Stimulated activated naive CD4-positive, alpha-beta T cell (primary cell): ENCODE measurements at places on chromosomes 13 and 19.

DNA sequence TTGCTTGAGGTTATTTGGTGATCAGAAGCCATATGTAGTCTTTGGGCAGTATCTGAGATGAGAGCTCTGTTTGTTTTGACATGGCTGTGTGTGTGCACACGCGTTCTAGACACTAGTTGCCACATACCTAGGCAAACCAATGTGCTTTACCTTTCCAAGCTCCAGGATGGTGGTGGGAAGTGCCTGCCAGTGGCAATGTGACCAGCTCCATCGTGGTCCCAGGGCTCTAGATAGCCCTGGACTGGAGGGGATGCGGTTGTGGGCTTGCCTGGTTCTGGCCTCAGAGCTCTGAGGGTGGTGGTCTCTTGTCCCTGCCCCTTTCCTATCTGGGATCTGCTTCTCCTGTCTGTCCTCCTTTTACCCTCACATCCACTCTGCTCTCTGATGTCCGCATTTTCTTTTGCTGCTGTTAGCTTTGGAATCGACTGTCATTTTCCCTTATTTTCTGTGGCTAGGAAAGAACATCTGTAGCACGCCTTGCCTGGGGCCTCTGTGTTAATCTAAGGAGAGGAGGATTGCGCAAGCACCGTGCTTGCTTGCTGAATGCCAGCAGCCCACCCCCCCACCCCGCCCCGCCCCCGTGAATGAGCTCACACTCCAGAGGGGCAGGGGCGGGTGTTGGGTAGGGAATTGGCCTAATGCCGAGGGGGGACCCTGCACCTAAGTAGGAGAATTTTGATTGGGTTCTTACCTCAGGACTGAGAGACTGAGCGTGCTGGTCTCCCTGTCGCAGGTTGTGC is 89.5 kb downstream of the ARHGEF7 start:
- no peak for DNase-seq

GRCh38 chr13:45786293-45786920 is 65.1 kb downstream of the SIAH3 start:
- DNase-seq = no peak

- no peak for DNase-seq
Observed at GRCh38 chr13:20332361-20333096, 100.4 kb upstream of the GJB6 start.

DNA sequence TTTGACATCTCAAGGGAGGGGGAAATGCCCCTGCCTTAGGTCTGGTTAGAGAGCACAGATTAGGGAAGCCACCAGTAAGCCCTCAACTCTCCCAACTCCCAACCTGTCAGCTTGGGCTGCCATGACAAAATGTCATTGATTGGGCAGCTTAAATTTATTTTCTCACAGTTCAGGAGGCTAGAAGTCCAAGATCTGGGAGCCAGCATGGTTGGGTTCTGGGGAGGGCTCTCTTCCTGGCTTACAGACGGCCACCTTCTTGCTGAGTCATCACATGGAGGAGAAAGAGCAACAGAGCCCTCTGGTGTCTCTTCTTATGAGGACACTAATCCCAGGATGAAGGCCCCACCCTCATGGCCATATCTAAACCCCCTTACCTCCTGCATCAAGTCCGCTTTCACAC is 24.2 kb downstream of the C19orf12 start:
- peak; percentile 65 for DNase-seq

GRCh38 chr13:41490371-41491015 is 33.1 kb downstream of the RGCC start:
- DNase-seq = no peak

- no peak for DNase-seq
Observed at GRCh38 chr19:29329460-29330134, 116.6 kb upstream of the UQCRFS1 start.

DNA sequence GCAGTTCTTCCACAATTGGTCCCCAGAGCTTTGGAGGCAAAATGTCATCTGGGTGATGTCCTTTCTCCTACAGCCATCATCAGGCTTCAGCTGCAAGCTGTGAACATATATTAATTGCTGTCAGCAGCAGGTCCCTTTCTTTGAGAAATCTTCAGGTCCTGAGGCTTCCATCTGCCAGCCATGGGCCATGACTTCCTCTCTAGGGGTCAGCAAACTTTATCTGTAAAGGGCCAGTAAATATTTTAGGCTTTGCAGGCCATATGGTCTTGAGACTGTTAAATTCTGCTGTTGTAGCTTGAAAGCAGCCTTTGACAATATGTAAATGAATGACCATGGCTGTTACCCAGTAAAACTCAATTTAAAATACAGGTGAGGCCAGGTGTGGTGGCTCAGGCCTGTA is 27.1 kb downstream of the SERP2 start:
- DNase-seq = no peak

- DNase-seq = no peak
Observed at GRCh38 chr13:94703721-94704314, 8.5 kb downstream of the SOX21 start.

- DNase-seq = no peak
Observed at GRCh38 chr13:73656863-73657262, 477.3 kb downstream of the KLF12 start.

- no peak for DNase-seq
Observed at GRCh38 chr13:77048681-77049080, 21.7 kb upstream of the FBXL3 start.

DNA sequence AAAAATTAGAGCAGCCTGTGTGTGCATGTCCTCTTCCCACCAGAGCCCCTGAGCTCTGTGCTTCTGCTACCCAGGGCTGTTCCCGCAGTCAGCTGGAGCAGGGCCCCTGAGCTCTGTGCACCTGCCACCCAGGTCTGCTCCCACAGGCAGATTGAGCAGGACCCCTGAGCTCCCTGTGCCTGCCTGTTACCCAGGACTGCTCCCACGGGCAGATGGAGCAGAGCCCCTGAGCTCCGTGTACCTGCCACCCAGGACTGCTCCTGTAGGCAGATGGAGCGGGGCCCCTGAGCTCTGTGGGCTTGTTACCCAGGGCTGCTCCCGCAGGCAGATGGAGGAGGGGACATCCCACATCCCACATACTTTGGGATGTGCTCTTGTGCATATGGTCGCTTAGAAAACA is 186.8 kb upstream of the SOX1 start:
- no peak for DNase-seq

- no peak for DNase-seq
Observed at GRCh38 chr13:70874636-70875035, 766.4 kb upstream of the KLHL1 start.

DNA sequence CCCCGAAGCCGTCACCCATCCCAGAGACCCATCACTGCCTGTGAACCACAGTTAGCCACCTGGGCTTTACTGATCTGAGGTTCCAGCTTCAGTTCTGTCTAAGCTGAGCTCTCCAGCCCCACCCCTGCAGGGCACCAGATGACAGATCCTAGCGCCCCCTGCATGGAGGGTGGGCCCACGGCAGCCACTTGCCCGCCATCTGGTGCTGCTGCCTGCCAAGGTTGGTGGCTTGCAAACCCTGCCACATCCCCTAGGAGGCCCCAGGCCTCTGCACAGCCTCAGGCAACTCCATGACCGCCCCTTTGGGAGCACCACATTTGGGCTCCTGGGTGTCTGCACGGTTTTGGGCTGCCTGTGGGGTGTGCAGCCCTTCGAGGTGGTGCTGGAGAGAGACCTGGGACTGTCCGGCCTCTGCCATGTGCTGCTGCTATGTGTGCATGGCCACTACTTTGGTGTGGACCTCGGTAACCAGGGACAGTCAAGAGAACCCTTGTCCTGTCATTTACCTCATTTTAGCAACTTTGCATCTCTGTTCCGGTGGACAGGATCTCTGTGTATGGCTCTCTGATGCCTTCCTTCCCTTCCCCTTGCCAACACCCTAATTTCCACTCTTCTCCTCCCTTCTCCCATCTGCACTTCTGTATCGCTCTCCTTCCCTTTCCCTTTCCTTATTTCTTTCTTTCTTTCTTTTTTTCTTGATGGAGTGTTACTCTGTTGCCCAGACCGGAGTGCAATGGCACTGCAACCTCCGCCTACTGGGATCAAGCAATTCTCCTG is 17.4 kb upstream of the SDHAF1 start:
- no peak for DNase-seq

- DNase-seq = no peak
Observed at GRCh38 chr19:29098863-29099481, 114.0 kb downstream of the UQCRFS1 start.

- DNase-seq = no peak
Observed at GRCh38 chr13:114067381-114067885, 65.0 kb downstream of the RASA3 start.

GRCh38 chr13:61727767-61728166 is 312.1 kb upstream of the PCDH20 start:
- DNase-seq = no peak

GRCh38 chr19:48798937-48799336 is 11.9 kb downstream of the BCAT2 start:
- no peak for DNase-seq

- DNase-seq = no peak
Observed at GRCh38 chr13:97905517-97905916, 48.0 kb upstream of the IPO5 start.

- DNase-seq = no peak
Observed at GRCh38 chr13:34884366-34884765, 57.7 kb upstream of the NBEA start.

- DNase-seq = no peak
Observed at GRCh38 chr13:107447591-107447990, 767.7 kb downstream of the LIG4 start.

GRCh38 chr13:28716511-28716910 is 2.3 kb downstream of the SLC46A3 start:
- no peak for DNase-seq

DNA sequence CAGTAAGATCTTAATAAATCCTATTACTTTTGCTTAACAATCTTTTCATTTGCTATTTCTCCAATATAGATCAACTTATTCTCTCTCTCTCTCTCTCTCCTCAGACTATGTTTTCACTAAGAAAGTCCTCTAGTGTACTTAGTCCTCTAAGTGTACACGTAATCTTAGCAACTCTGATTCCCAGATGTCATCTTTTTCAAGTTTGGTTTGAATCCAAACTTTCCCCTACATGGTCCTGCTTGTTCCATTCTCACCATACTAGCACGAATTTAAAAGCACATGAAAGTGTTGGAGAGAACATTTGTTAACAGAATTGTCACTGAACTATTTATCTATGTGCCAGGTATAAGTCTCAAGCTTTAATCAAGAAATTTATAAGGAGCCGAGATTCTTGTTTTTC is 202.9 kb downstream of the SPRY2 start:
- DNase-seq = no peak

DNA sequence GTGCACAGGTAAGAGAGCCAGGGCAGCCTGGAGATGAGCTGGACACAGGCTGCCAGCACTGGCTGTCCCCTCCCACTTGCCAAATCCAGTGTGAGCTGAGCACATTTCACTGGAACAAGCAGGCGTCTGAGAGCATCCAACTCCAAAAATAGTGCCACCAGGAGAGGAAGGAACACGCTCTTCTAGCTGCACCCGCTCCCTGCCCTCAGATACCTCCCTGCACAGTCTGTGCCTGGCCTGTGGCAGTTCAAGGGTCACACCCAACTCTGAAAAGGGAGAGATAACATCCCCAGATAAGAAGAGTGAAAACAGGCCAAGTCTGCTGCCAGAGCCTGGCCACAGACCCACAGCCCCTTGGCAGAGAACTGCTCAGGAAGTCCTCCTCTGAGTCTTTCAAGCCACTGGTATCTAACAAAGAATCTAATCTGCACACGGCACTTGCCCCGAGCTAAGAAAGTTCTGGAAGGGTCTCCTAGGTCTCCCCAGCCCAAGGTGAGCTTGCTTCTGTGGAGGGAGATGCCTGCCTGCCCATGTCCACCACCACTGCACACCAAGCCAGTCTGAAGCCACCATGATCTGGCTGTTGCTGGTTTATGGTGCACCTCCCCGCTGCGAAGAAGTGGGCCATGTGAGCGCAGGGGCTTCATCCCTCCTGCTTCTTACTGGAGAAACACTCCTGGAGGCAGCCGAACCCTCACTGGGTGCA is 14.7 kb downstream of the ELL start:
- DNase-seq = no peak

DNA sequence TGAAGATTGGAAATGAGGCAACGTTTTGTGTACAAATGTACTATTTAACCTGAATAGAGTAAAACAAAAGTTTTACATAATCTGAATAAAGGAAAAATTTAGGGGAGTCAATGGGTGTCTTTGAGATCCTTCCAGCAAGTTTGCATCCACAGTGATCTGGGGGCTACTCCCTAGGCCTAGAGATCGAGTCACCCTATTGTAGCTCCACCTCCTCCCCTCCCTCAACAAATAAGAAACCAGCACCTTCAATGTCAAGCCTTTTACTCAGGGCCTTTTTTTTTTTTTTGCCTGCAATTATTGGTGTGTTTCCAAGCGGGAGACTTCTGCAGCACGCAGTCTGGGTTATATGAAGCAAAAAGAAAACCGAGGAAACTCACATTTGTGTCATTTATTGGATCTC is 16.3 kb upstream of the RAP2A start:
- no peak for DNase-seq

GRCh38 chr19:12708641-12709040 is 12.2 kb upstream of the FBXW9 start:
- DNase-seq = no peak

GRCh38 chr19:47742634-47743033 is 2.7 kb upstream of the NOP53 start:
- DNase-seq = no peak

DNA sequence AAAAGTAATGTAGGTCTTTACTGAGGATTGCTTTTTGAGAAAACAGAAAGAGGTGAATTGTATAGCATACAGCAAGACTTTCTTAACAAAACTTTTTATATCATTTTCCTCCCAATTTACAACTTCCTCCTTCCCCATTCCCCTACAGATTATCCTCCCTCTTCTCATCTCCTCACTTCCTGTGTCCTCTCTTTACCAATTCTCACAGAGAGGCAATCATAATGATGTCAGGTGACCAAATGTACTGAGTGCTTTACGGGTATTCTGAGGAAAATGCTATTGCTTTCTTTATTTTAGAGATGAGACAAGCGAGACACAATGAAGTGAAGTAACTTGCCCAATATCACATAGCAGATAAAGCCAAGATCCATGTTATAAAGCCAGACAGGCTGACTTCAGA is 1.7 kb upstream of the MTMR6 start:
- no peak for DNase-seq

DNA sequence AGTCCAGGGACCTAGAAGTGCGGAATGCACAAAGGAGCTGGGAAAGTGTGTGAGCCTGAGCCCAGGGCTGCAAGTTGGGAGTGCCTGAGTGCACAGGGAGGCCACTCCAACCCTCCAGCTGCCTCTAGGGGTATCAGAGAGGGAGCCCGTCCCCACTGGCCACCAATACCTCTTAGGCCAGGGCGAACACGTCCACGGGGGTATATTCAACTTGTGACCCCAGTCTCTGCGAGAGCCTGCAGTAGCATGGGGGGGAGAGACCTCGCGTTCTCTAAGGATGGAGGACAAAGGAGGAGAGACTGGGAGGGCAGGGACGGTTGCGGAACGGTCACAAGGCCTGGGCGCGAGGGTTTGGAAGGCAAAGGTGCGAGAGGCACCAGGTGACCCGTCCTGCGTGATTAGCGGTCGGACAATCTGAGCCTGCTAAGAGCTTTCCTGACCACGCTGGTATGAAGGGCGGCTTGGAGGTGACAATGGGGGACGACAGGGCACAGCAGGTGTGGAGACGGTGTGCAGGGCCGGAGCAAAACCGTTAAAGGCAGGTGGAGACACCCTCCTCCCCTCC is 676 bp downstream of the CD320 start:
- no peak for DNase-seq

- DNase-seq = no peak
Observed at GRCh38 chr13:98650396-98651107, 73.6 kb upstream of the STK24 start.
